ENCODE measurements at places on chromosomes 1 and 21.

DNA sequence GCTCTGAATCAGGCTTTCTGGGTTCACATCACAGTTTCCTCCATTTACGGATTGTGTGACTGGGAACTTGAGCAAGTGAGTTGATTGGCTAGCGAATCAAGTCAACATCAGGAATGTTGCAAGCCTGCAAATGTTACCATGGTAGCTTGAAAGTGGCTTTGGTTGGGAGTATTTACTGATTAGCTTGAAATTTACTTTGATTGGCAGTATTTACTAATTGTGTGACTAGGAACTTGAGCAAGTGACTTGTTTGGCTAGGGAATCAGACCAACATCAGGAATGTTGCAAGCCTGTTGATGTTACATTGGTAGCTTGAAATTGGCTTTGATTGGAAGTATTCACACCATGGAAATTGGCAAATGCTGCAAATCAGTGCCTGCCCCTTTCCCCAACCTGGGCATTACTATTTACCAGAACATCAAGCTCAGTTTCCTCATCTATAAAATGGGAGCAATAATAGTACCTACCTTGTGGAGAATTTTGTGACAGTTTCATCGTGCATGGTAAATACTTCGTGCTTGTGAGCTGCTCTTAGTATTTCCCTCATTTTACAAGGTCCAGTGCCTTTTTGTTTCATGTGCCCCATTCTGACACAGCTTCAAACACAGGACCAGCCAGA lies 23.1 kb upstream of the B3GALNT2 start:
- DNase-seq = no peak

- DNase-seq = no peak
Observed at GRCh38 chr1:15508700-15509487, 15.1 kb downstream of the CASP9 start.

DNA sequence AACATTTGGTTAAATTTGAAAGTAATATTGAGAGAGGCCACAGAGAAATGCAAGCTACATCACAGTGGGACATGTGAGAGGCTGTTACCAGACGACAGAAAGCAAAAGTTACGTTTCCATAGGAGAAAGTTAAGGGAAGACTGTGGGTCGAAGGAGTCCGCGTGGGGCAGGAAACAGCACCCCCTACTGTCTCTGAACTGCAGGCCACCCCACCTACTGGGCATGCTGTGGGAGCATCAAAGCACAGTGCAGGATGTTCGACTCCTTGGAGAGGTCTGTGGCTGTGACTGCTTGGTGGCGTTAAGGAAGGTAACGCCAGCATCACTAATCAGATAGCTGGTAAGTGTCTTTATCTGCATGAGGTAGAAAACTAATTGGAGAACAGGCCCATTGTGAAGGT lies 123.9 kb downstream of the PTBP2 start:
- peak; percentile 6 for DNase-seq

DNA sequence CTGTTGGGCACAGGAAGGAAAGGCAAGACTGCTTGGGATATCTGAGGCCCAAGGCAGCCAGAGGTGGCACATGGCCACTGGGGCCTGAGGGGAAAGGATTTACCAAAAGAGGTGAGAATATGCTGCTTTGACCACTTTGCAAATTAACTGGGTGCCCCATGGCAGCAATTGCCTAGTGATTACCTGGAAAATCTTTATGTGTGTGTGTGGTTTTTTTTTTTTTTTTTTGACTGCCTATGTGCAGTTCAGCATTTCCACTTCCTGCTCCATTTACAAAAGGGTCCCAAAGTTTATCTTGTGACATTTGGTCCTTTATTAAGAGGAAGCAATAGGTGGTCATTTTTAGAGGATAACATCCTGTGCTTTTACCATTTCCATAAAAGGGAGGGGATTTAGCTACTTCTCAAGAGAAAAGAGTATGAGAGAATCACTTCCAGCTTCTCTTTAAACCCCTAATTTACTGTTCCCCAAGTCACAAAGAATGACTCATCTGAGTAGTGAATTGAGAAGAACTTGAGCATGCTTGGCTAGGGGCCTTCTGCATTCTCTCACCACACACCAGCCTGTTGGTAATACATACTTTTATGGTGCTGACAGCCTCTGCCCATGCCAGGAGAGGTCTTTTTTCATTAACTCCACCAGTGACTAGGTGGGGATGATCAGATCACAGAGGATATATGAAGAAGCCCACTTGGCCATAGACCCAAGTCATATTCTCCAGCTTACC lies 52.1 kb downstream of the SYDE2 start:
- no peak for DNase-seq

DNA sequence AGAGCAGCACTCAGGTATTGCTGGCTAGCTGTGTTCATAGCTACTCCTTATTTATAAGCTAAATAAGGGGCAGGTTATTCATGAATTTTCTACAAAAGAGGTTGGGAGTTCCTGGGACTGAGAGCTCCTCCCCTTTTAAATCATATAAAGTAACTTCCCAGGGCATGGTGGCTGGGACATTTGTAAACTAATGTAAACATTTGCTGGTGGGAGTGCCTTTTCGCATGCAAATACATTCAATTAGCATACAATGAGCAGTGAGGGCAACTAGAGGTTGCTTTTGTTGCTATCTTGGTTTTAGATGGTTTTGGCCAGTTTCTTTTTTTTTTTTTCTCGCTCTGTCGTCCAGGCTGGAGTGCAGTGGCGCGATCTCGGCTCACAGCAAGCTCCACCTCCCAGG lies 43.4 kb downstream of the GNPAT start:
- DNase-seq = no peak

- DNase-seq = no peak
Observed at GRCh38 chr21:45947296-45947695, 34.3 kb upstream of the COL6A1 start.

GRCh38 chr1:20086800-20087199 lies 16.8 kb downstream of the PLA2G5 start:
- no peak for DNase-seq

- DNase-seq = no peak
Observed at GRCh38 chr1:228785366-228786330, 50.4 kb downstream of the RHOU start.

DNA sequence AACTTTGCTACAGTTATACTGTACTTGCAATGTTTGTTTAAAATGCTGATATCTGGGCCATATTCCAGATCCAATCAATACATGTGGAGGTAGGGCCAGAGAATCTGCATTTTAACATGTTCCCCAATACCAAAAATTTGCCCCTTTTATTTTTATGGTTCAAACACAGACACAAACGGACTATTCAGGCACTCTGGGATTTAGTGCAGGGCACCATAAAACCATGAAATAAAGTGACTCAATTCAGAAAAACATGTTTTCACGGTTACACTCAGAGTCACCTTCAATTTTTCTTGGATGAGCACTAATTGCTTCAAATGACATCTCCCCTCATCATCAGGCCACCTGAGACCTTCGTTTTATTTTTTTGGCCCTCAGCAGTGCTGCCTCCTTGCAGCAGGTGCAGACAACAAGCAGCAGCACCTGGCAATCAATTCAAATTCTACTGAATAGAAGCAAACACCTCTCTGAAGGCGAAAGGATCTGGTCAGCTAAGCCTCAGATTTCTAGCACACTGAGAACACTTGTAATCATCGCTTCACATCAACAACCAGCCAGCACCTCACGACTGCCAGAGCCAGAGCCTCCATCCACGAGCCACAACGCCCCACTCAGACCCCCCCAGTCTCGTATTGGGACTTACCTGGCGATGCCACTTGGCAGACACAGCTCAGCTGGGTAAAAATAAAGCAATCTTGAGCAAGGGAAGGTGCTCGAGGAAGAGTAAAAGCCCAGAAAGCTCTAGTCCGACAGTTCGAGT lies 1.1 kb downstream of the ERO1B start:
- no peak for DNase-seq

- no peak for DNase-seq
Observed at GRCh38 chr21:20949884-20950283, 48.3 kb upstream of the NCAM2 start.

DNA sequence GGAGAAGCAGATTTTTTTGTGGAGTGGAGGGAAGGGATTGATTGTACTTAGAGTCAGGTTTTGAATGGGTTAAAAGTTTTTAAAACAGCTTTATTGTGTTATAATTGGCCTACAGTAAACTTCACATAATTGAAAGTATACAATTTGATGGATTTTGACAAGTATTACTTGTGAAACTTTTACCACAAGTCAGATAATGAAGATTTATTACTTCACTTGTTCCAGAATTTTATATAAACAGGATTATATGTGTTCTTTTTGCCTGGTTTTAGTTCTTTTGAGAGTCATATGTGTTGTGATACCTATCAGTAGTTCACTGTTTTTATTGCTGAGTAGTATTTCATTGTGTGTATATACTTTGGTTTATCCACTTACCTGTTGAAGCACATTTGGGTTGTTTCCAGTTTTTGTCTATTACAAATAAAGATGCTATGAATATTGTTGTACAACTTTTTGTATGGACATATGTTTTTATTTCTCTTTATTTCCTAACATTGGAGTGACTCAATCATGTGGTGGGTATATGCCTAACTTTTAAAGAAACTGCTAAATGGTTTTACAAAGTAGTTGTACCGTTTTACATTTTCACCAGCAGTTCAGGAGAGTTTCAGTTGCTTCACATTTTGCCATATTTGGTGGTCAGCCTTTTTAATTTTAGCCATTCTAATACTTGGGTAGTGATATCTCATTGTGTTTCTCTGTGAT lies 71.0 kb downstream of the DYRK1A start:
- DNase-seq = no peak

DNA sequence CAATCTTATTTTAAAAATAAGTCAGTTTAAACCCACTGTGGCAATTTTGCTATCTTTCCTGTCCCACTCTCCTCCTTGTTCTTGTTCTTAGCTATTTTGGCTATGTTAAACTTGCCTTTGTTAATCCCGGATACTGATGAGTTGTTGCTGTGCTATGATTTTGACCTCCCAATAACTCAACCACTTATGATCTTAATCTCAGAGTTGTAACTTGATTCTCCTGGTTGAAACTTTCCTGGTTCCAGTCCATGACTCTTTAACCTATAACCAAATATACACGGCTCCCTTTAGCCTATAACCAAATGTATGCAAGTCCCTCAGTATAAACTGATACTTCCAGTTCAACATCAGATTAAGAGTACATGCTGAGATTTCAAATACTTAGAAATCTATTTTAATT lies 15.6 kb upstream of the ACADM start:
- DNase-seq = no peak

DNA sequence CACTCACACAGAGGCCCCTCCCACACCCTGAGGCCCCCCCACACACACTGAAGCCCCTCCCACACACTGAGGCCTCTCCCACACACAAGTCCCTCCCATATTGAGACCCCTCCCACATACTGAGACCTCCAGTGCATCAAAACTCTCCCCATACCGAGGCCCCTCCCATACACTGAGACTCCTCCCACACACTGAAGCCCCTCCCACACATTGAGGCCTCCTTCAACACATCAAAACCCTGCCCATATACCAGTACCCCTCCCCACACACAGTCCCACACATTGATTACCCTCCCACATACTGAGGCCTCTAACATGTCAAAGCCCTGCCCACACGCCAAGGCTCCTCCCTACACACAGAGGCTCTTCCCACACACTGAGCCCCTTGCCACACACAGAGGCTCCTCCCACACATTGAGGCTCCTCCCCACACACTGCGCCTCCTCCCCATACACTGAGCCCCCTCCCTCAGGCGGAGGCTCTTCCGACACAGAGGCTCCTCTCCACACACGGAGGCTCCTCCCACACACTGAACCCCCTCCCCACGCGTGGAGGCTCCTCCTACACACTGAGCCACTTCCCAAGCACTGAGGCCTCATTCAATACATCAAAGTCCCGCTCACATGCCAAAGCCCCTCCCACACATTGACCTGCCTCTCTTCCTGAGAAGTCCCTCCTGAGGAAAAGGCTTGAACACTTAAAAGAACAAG lies 392.3 kb downstream of the CAMTA1 start:
- DNase-seq = no peak

DNA sequence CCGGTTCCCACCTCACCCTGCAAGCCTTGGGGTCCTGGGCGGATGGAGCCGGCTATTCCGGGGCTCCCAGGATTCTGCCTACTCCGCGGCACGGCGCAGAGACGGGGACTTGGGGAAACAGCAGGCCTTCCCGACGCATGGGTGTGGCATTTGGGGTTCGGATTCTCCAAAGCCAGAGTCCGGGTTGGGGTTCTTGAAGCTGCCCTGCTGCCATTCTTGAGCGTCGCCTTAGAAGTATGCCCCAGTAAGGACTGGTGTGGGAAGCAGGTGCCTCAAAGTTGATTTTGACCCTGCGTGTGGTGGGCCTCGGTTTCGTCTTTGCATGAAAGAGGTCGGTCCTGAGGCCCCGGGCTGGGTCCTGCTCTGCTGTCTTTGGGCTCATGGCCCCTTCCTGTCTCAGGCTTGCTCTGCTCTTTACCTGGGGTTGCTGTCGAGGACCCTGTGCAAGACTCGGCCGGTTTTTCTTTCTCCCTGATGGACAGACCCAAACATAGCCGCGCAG lies 696 bp downstream of the GUK1 start:
- no peak for DNase-seq

GRCh38 chr1:176696109-176696508 lies 233.1 kb downstream of the PAPPA2 start:
- DNase-seq = no peak

GRCh38 chr1:15836772-15837669 lies 10.5 kb upstream of the SPEN start:
- peak; percentile 7 for DNase-seq

- no peak for DNase-seq
Observed at GRCh38 chr1:14440166-14440565, 158.3 kb upstream of the KAZN start.

GRCh38 chr1:67629370-67630075 lies 55.5 kb upstream of the GADD45A start:
- no peak for DNase-seq

GRCh38 chr1:42831273-42831672 lies 14.1 kb upstream of the SVBP start:
- DNase-seq = no peak

GRCh38 chr1:11649624-11650330 lies 4.5 kb downstream of the FBXO2 start:
- DNase-seq = no peak

GRCh38 chr1:187237542-187237941 lies 408.8 kb downstream of the PLA2G4A start:
- DNase-seq = no peak

DNA sequence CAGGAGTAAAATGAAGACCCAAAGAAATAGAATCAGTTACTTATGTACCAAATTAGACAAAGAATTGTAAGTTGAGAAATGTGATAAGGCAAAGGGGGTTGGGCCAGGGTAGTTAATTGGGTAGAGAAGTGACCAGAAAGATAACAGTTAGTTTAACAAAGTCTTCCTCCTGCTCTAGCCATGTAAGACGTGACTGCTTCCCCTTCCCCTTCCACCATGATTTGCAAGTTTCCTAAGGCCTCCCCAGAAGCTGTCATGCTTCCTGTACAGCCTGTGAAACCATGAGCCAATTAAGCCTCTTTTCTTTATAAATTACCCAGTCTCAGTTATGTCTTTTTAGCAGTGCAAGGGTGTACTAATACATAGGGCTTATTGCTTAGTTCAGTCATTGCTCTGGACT lies 142.0 kb upstream of the PDE4B start:
- no peak for DNase-seq

- no peak for DNase-seq
Observed at GRCh38 chr1:233599542-233600073, 14.3 kb upstream of the KCNK1 start.

All from hippocampal formation (tissue), 2 donors.